ENCODE measurements at places on chromosomes 2 and 18.

GRCh38 chr2:57987835-57988573 lies 58.6 kb upstream of the VRK2 start:
- DNase-seq = no peak

GRCh38 chr2:199220920-199221319 lies 236.8 kb downstream of the SATB2 start:
- DNase-seq = no peak

DNA sequence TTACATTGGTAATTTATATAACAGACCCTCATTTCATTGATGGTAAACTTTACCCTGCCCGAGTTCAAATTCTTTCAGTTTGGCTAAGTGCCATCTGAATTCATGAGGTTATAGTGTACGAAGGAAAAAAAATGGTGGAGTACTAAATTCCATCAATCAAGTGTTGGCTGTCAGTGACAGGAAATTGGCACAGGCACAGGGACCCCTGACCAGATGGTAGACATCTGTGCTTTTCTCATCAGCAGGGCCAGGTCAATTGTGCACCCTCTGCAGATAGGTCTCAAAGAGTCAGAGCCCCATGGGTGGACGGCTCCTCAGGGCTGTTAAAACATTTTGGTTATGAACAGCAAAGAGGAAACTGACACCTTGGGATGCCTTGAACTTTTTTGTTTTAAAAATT lies 439.2 kb downstream of the SETBP1 start:
- DNase-seq = no peak

DNA sequence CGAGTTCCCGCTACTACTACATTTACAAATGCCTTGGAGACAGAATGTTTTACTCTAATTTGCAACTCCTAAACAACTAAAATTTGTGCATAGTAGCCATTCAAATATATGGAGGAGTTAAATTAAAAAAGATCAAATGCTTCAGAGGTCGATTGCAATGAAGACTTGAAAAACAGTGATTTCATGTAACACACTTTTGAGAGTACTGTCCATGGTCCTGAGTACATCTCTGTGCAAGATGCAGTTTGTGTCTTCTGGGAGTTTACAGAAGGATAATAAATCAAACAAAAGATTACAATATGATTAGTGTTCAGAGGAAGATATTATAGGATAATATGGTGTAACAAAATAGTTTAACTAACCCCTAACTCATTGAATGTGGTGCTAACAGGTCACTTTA lies 894.7 kb downstream of the TMEM182 start:
- peak; percentile 15 for DNase-seq

DNA sequence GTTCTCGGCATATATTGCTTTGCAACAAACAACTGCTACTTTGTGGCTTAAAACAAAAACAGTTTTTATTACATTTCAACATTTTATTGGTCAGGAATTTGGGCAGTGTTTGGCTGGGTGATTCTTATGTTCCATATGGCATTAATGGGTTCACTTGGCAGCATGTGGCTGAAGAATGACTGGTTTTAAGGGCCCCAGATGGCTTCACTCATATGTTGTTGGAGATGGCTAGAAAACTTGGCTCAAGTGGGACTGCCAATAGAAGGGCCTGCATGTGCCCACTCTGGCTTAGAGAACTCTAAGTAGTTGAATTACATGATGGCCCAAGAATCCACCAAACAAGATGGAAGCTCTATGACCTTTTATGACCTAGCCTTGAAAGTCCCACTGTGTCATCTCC lies 86.1 kb downstream of the FASTKD2 start:
- no peak for DNase-seq

DNA sequence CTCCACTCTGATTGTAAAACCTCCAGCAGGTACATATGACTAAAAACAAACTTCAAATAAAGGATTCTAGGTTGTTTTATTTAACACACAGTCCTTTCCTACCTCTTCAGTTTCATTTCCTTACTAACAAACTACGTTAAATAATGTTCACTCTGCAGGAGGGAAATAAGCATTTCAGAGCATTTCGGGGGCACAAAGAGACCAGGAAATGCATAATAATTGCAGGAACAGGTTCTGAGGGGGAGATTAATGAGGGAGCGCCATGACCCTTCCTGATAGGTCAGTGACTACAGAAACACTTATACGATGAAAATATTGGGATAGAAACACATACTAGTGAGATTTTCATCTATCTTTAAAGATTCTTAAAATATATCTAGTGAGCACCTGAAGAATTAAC lies 416.6 kb downstream of the NRXN1 start:
- no peak for DNase-seq

DNA sequence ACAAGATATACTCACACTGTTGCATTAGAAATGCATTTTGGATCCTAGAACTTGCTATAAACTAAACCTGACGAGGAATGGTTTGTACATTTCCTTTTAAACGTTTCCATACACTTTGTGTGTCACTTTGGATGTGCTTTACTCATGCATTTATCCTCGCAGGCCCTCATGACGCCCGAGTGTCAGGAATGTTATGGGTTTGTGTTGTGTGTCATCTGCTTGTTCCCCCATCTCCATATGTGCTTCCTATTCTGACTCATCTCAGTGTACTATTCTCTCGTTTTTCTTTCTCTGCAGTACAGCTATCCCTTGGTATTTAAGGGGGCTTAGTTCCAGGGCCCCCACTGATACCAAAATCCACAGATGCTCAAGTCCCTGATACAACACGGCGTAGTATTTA lies 121.5 kb upstream of the RASGRP3 start:
- DNase-seq = no peak

GRCh38 chr2:182404975-182405561 lies 21.8 kb downstream of the PDE1A start:
- DNase-seq = no peak

GRCh38 chr2:241507430-241508239 lies 749 bp downstream of the STK25 start:
- DNase-seq = peak; percentile 71

- peak; percentile 72 for DNase-seq
These were observed 192.8 kb downstream of the ARHGAP15 start for GRCh38 chr2:143321994-143322393.

DNA sequence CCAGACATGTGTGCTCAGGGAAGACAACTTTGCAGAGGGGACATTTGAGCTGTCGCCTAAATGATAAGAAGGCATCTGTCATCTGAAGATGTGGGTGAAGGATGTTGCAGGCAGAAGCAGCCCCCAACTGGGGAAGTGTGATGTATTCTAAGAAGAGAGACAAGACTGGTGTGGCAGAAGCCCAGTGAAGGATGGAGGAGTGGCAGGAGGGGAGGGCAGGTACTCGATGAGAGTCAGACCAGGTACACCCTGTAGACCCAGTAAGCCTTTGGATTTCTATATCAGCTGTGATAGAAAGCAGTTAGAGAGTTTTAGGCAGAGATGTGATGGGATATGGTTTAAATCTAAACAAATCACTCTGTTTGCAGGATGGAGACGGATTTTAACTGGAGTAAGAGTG lies 19.2 kb downstream of the SLC14A2 start:
- no peak for DNase-seq

DNA sequence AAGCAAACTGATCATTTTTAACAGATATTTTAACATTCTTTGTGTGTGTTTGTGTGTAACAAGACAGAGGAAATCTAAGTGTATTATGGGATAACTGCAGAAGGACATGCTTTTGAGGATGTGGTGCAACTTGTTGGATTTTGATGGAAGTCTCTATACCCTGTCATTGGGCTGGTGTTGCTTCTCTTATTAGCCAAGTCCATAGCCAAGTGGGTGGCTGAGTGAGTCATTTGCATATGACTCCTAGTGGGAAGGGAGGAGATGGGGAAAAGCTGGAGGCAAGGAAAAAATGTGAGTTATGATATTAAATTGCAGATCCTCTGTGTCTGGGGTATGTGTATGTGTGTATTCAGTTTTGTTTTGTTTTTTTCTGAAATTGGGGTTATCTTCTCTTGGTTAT lies 879.9 kb downstream of the DCC start:
- no peak for DNase-seq

DNA sequence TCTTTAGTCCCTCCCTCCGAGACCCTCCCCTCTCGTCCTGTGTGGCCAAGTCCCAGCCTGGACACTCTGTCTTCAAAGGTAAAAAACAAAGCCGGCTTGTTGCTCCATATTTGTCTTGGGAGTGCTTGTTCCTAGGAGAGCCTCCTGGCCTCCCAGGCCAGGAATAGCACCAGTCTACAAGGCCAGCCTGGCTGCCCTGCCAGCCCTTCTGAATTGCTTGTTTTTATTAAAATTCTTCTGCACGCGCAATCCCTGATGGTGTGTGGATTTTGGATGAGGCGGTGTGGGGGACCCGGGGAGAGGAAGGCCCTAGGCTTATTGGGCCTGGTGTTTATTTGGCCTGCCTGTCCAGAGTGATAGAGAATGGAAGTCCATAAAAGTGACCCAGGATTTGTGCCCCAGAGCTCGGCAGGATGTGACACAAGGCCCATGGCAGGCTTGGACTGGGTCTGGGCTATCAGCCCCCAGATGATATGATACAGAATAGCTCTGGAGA lies 297.3 kb downstream of the CYP26B1 start:
- DNase-seq = no peak

- no peak for DNase-seq
These were observed 187.9 kb downstream of the VAPA start for GRCh38 chr18:10101729-10102128.

DNA sequence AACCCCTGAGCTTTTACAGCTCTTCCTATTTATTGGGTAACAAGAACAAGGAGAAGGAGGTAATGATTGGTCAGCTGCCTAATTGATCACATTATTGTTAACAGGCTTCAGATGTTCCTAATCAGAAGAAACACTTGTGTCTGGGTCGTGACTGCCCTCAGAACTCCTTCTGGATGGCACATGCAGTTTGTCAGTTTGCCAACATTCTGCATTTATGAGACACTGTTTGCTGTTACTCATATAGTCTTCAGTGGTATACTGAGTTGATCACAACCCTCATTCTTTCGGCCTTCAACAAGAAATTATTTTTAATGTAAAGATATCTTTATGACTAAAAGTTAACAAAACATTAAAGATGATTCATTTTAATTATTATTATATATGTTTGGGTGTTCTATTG lies 95.7 kb upstream of the DOCK10 start:
- no peak for DNase-seq

DNA sequence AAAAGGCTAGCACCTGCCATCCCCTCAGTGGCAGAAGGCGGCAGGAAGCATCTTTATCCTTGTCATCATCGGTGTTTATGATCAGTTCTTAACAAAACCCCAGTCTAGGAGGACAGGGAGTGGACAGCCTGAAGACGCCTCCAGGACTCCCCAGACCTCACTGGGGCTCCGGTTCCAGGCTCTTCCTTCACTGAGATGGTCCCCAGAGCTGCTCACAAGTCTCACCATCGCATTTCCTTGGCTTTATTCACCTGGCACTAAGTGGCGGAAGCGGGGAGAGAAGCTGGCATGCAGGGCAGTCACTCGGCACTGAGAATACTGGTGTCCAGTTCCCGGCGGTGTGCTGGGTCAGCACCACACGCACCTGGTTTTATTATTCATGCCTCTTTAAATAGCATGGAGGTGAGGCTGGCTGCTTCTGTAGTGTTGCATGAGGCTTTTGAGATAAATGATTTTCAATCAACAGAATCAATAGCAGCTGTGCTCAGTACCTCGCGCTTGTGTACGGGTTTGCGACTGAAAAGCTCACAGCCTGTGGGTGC lies 68.7 kb downstream of the CABLES1 start:
- DNase-seq = no peak

GRCh38 chr2:239142806-239143205 lies 258.0 kb downstream of the HDAC4 start:
- DNase-seq = no peak

- no peak for DNase-seq
These were observed 54.9 kb upstream of the LCLAT1 start for GRCh38 chr2:30392097-30392496.

DNA sequence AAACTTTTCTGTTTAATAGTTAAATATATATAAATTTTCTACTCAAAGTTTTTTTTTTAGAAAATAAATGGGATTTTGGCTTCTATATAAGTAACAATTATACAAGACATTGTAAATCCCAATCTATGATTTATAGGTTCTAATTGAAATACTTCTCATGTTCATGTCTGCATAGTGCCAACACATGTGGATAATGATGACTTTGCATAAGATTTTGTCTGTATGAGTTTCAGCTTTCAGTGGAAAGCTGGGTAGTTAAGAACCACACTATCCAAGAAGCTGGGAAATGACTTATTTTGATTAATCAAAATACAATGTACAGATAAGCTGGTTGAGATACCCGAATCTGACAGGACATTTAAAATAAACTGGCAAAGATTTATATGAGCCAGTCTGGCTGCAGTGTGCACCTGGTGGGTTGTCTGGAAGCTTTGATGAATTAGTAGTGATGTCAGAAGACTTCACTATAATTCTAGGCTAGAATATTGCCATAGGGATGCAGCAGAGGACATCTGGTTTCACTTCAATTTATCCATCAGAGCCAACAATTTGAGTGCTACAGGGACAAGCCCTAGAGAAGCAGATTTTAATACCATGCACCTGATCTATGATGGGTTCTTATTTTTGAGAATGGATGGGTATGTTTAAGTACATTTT lies 45.4 kb downstream of the EML6 start:
- no peak for DNase-seq

DNA sequence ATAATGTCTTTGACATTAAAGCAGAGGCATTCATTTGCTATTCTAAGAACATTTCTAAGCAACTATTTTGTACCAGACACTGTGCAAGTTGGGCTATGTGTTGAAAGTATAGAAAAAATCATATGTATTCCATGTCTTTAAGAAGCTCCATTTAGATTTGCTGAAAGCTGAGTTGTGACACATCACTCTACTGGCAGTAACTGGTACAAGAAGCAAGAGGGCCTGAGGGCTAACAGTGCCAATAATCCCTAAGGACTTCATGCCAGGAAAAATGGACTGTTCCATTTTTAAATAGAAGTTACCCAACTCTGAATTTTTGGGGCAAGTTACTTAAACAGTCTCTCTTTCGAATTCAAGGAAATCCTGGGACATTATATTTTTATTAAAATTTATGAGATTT lies 178.7 kb downstream of the SRBD1 start:
- no peak for DNase-seq

GRCh38 chr2:109637749-109638570 lies 23.8 kb downstream of the SOWAHC start:
- no peak for DNase-seq

DNA sequence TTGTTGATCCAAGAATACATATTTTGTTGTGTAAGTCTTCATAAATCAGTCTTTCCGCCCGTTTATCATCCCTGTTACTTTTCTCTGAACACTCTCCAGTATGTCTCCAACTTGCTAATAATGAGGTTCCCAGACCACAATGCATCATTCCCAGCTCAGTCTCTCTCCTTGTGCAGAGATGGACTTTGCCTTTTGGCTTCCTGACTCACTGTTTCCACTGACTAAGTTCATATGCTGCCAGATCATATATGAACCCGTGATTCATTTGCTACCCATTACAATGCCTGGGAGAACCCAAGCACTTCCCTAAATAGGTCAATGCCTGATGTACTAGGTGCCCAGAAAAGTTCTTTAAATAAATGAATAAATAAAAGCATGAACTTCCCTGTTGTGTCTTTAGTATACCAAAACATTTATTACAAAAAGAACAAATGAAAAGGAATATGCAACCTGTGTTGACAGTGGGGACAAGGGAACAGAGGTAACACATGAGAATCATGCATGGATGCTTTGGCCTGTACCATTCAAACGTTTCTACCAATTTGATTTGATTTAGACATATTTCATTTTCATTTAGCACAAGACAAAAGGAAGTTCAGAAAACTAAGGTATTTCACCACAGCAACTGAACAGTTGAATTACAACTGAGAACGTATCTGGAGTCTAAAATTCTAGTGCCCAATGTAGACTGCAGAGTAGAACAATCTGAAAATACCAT lies 215.4 kb upstream of the HNRNPA3 start:
- peak; percentile 44 for DNase-seq

GRCh38 chr2:48332286-48332685 lies 197.7 kb upstream of the STON1 start:
- DNase-seq = peak; percentile 90

GRCh38 chr2:16282511-16282910 lies 342.2 kb downstream of the MYCN start:
- DNase-seq = no peak

All from OCI-M1 (cell line).